ENCODE measurements at places on chromosomes 7 and 10. TPM values are rescaled to one million over a fixed set of nuclear protein-coding genes. Genes with fewer than 3 reads are reported as not detected.

The VWA2 gene
- not detected for total RNA-seq

The ZNF503 gene
- 26.0 TPM for total RNA-seq

The COL28A1 gene
- 0.25 TPM for total RNA-seq

DNA sequence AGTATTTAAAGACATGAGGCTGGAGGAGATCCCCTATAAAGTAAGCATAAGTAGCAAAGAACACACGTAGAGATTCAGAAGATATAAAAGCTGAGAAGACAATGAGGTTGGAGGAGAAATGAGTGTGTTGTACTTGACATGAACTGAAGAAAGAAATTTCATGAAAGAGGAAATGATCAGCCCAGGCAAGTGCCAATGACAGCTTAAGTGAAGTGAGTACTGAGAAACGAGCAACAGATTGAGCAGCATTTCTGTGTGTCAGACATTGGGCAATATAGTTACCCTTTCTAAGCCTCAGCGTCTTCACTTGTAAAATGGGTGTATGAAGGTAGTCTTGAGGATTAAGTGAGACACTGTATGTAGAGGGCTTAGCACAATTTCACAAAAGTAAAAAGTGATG, 4.8 kb upstream of the LIPA start:
- no peak overlapping the region for H3K4me3 ChIP-seq
- peaks cover 5% of the 10 kb centered on the region for H3K27me3 ChIP-seq
- DNase-seq, result no peak
- no peaks in the 10 kb centered on the region for H3K36me3 ChIP-seq
- H3K27ac ChIP-seq, result no peak overlapping the region

GRCh38 chr10:50563906-50564305, 59.9 kb downstream of the SGMS1 start:
- H3K27me3 ChIP-seq, result no peaks in the 10 kb centered on the region
- H3K4me3 ChIP-seq, result no peak overlapping the region
- no peak for DNase-seq
- H3K36me3 ChIP-seq, result peaks cover 2% of the 10 kb centered on the region

DNA sequence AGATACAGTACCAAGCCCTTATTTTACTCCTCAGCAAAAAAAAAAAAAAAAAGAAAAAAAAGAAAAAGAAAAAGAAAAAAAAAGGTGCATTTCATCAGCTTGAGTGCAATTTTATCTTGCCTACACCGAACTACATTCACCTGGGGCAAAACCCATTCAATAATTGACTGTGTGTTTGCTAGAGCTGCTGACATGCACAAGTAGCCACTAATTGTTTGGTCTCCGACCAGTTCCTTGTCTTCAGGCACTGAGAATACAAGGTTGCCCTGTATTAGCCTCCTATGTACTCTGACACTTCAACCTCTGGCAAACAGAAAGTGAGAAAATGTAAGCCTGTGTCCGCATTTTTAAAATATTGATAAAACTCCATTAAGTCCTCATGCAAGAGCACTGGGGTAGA, 1579.4 kb upstream of the LRRTM3 start:
- H3K27ac ChIP-seq, result no peak overlapping the region
- no peak overlapping the region for H3K4me3 ChIP-seq
- no peak for DNase-seq
- H3K36me3 ChIP-seq, result no peaks in the 10 kb centered on the region
- peaks cover 9% of the 10 kb centered on the region for H3K4me1 ChIP-seq
- no peaks in the 10 kb centered on the region for H3K27me3 ChIP-seq

DNA sequence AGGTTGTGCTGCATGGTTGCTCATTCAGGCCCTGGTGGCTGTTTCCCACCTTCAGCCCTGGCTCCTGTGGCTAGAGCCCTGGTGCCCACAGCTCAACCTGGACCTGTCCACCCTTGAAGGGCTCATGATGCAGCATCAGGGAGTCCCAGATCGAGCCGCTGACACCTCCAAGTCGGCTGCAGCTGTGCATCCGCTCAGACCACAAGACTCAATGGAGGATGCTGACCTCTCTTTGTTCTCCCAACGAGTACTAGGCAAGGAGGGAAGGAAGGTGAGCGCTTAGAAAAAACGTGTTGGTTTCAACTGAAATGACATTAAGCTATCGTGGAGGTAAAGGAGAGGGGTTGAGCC, 9.5 kb upstream of the C10orf95 start:
- peaks cover 5% of the 10 kb centered on the region for H3K27me3 ChIP-seq
- peaks cover 26% of the 10 kb centered on the region for H3K4me1 ChIP-seq
- peaks cover 1% of the 10 kb centered on the region for H3K36me3 ChIP-seq
- H3K4me3 ChIP-seq, result peak overlapping the region; percentile 90
- peak overlapping the region; percentile 74 for H3K27ac ChIP-seq
- DNase-seq, result no peak

- H3K27ac ChIP-seq, result no peak overlapping the region
- no peaks in the 10 kb centered on the region for H3K4me1 ChIP-seq
- H3K4me3 ChIP-seq, result no peak overlapping the region
- H3K36me3 ChIP-seq, result no peaks in the 10 kb centered on the region
- DNase-seq, result no peak
These were observed 73.5 kb downstream of the DNAJB9 start for GRCh38 chr7:108643136-108643535.

DNA sequence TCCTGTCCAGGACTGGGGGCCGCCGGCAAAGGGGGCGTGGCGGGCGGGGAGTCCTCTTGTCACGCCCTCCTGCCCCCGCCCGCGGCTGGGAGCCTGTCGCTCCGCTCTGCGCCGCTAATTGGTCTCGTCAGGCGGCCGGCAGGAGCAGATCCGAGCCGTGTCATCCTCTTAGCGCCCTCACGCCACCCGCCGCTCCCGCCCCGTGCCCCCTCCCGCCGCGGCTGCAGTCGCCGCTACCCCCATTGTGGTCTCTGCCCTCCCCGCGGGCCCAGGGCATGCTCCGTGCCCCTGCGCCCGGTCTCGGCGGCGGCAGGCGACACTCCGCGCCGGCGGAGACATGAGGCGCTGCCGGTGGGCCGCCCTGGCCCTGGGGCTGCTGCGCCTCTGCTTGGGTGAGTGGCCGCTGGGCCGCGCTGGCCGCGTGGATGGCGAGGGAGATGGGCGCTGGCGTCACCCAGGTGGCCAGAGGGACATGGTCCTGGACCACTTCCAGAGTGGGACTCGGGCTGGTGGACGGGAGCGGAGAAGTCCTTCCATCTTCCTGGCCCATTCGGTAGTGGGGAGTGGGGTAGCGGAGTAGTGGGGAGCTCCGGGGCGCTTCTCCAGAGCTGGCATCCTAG, at the start of gene CDHR1:
Gene CDHR1, plus strand, starts transcription at position 114 of the 620 bp plus-strand sequence. Its CDS starts 224 bp downstream, at position 338.
- no peak within 1 kb of the TSS for H3K27ac ChIP-seq
- no peak for DNase-seq
- H3K4me3 ChIP-seq, result peak within 1 kb of the TSS; percentile 66
- peaks cover 37% of the 10 kb centered on the region for H3K27me3 ChIP-seq
- H3K4me1 ChIP-seq, result no peaks in the 10 kb centered on the region
- peaks cover 2% of the 10 kb centered on the region for H3K36me3 ChIP-seq

DNA sequence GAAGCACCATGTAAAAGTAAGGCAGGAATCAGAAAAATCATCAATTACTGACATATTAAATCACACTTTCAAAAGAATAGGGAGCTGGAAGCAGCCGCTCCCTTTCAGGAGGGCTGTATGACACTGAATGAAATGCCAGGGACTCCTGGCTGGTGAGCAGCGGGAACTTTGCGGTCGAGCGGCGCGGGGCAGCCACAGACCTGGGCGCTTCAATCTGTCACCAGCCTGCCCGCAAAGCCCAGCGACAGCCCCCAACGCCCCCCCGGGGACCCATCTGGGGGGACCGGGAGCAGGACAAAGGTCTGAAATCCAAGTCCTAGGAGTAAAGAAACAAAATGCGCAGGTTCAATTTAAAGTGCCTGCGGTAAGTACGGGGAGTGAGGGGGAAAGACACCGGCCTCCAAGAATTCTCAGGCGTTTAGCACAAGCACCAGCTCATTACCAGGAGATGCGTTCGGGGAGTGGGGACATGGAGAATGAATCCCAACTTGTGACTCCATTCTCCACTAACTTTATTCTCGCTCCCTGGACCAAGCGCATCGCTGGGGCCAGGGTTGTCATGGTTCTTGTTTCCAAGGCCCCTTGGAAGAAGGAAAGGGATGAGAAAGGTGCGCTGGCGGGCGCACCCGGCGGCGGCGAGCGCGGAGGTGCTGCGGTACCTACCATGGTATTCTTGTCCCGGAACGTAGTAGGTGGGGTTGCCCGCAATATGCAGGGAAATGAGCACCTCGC, 824 bp downstream of the RELN start:
- DNase-seq, result no peak
- H3K27me3 ChIP-seq, result peaks cover 63% of the 10 kb centered on the region
- H3K4me1 ChIP-seq, result peaks cover 14% of the 10 kb centered on the region
- no peak overlapping the region for H3K27ac ChIP-seq

Data from chondrocyte (in vitro differentiated cells).